ENCODE measurements at places on chromosomes 2 and 18.
A peak's percentile ranks its signal among the peaks of the same experiment; 100 is the strongest.

GRCh38 chr2:41782306-41783158 is 265.3 kb upstream of the PKDCC start:
- no peak for DNase-seq

- no peak for DNase-seq
Measured at GRCh38 chr2:157334335-157334734, 8.7 kb upstream of the ERMN start.

- peak; percentile 29 for DNase-seq
Measured at GRCh38 chr18:75249672-75250470, 39.3 kb downstream of the TSHZ1 start.

GRCh38 chr2:240864475-240864874 is 4.1 kb upstream of the AGXT start:
- DNase-seq, result no peak

- DNase-seq, result no peak
Measured at GRCh38 chr2:47295131-47295980, 107.6 kb upstream of the MSH2 start.

DNA sequence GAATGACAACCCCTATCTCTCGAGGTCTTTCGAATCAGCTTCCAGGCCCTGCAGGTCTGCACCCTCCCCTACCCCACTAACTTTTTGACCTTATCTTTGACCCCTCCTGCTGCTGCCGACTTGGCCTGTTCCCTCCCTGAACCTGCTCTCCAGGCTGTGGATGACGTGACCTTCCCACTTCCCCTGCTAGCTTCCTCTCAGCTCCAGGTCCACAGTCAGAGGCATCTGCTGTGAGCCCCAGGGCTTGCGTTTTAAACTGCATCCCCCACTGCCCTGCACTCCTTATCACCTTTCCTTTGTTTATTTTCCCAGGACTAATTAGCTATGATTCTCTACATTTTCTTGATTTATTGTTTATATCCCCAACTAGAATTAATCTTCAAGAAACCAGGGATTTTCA is 71.2 kb upstream of the ALKAL2 start:
- no peak for DNase-seq

DNA sequence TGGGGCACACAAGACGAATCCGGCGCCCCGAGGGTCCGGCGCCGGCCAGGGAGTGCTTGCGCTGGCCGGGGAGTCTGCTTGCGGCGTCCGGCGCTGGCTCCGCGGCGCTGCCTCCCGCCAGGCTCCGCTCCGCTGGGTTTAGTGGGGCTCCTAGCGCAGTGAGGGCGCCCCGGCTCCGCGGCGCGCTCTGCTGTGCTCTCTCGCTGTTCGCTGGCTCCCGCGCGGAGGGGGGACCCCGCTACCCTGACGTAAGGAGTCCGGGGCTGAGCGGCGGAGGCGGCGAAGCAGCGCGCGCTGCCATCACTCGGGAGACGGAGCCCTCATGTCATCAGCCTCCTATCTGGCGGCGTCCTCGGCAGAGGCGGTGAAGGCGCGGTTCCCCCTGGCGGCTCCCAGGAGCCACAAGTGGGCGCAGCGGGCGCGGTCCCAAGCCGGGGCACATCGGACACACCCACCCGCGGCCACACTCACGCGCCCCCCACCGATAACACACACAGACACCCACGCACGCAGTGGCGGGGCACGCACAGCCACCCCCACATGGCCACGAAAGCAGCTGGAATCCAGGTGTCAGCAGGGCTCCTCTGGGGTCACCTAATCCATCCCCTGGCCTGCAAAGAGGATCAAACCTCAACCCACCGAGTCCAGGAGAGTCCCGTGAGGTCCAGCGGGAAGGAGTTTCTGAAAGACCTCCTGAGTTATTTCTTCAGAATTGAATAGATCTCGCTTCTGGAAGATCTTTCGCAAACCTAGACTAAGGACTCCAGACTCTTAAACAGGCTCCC is at the start of gene C1QL2:
Gene C1QL2 (minus strand): TSS at position 189 of the 785 bp plus-strand sequence. CDS start 482 bp downstream, outside the sequence.
- DNase-seq, result peak; percentile 19

DNA sequence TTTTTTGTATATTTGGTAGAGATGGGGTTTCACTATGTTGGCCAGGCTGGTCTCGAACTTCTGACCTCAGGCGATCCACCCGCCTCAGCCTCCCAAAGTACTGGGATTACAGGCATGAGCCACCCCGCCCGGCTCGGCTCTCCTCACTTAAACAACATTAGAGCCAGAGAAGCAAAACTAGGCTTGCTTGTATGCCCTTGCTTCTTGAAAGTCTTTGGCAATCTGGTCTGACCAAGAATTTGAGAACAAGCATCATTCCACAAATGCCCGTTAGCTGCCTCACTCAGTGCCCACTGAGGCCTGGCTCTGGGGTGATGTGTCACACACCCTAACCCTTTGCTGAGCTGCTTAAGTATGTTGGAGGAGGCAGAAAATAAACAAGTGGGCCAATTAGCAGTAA is 33.5 kb downstream of the SOWAHC start:
- no peak for DNase-seq
